ENCODE measurements at places on chromosomes 11 and 22. TPM values are rescaled to one million over a fixed set of nuclear protein-coding genes. Genes with fewer than 3 reads are reported as not detected.

Gene TMEM25
- polyA plus RNA-seq: 31.0 TPM

Gene OR2AG2
- polyA plus RNA-seq: not detected

Gene RAC2
- 29.9 TPM for polyA plus RNA-seq

Gene ACCS
- 28.5 TPM for polyA plus RNA-seq

Gene HINFP
- polyA plus RNA-seq: 21.8 TPM

Gene CRYBA4
- not detected for polyA plus RNA-seq

Gene OR52B2
- polyA plus RNA-seq: not detected

Data from SK-N-SH (cell line).